BJ (cell line): ENCODE measurements at places on chromosomes 2 and 18.

- DNase-seq: no peak
These were observed 13.9 kb upstream of the HTR2B start for GRCh38 chr2:231138699-231139098.

- no peak for DNase-seq
These were observed 56.7 kb downstream of the ZEB2 start for GRCh38 chr2:144463266-144463665.

DNA sequence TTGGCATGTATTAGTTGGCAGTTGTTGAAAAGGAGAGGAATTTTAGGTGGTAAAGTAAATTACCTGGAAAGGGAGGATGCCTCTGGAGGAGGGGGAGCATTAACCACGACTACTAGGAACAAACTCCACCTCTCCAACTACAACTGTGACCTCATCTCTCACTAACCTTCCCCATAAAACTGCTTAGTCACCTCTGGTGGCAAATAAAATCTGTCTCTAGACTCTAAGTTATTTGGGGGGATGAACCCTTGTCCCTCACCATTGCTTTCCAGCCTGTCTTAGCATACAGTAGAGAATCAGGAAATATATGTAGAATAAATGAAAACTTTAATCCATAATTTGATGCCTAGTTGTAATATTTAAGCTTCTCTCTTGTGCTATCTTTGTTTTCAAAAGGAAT lies 27.6 kb upstream of the MYO1B start:
- no peak for DNase-seq

GRCh38 chr2:2036686-2037085 lies 292.4 kb upstream of the PXDN start:
- no peak for DNase-seq

DNA sequence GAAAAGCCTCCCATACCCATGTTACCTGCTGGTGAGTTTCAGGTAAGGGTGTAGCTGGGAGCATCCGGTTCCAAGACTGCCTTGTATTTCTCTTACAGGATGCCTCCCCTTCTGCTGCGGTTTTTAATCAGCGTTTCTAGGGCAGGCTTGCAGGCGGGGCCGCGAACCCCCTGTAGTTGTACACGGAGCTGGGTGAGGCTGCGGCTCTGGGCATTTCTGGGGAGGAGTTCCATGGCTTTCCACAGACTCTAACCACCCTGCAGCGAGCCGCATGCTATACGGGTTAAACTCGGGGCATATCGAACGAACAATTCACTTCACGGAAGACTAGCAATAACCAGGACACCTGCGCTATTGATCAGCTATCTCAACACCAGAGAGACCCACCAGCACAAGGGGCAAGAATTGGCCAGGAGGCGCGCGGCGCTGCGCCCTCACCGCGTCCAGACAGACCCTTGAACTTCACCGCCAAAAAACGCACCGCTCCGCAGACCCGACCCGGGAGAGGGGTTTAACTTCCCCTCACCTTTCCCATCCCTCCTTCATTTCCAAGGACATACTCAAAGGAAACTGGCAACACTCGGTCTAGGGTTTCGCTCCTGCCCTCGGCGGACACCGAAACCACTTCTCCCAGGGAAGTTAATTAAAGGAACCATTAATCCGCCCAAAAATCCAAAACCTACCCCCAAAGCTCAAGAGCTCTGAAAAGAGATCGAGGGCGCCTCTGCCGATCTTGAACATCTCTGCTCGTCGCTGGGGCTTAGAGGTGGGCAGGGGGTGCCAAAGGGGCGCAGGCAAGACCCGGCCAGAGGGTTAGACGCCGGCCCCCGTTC lies 909 bp downstream of the TGFA start:
- no peak for DNase-seq

DNA sequence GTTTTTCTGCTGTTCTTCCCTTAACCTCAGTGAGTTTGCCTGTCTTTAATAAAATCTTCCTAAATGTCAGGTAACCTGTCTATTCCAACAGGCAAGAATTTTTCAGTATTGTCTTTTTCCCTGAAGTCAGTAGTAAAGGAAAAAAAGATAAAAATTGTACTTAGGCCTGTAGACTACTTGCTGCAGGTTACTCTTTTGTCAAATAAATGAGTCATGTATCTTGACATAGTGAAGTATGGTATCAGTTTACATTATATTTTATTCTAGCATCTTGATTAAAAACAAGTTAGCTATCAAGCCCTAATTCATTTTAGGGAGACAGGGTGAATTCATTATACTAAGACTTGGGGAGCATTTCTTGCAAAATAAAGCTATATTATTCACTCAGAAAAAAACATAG lies 59.8 kb downstream of the ITGA4 start:
- no peak for DNase-seq

GRCh38 chr2:150689590-150689989 lies 202.1 kb upstream of the RND3 start:
- DNase-seq: no peak

GRCh38 chr2:31079665-31080064 lies 58.6 kb downstream of the GALNT14 start:
- DNase-seq: no peak

- no peak for DNase-seq
These were observed 20.0 kb upstream of the FBLN7 start for GRCh38 chr2:112118148-112118547.
